Inflammatory macrophage (primary cell): ENCODE measurements at places on chromosomes 4 and X.

GRCh38 chrX:13483773-13484172 lies 85.6 kb upstream of the EGFL6 start:
- DNase-seq: no peak

- no peak for DNase-seq
These were observed 88.1 kb downstream of the SPANXN3 start for GRCh38 chrX:143429131-143429530.

DNA sequence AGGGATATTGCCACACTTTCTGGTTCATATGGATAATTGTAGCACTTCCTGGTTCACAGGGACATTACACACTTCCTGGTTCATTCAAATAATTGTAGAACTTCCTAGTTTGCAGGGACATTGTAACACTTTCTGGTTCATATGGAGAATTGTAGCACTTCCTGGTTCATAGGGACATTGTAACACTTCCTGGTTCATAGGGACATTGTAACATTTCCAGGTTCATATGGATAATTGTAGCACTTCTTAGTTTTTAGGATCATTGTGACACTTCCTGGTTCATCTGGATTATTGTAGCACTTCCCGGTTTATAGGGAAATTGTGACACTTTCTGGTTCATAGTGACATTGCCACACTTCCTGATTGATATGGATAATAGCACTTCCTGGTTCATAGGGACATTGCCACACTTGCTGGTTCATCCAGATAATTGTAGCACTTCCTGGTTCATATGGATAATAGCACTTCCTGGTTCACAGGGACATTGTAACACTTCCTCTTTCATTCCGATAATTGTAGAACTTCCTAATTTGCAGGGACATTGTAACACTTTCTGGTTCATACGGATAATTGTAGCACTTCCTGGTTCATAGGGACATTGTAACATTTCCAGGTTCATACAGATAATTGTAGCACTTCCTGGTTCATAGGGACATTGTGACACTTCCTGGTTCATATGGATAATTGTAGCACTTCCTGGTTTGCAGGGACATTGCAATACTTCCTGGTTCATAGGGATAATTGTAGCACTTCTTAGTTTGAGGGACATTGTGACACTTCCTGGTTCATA lies 59.2 kb upstream of the CD99 start:
- DNase-seq: peak; percentile 45

DNA sequence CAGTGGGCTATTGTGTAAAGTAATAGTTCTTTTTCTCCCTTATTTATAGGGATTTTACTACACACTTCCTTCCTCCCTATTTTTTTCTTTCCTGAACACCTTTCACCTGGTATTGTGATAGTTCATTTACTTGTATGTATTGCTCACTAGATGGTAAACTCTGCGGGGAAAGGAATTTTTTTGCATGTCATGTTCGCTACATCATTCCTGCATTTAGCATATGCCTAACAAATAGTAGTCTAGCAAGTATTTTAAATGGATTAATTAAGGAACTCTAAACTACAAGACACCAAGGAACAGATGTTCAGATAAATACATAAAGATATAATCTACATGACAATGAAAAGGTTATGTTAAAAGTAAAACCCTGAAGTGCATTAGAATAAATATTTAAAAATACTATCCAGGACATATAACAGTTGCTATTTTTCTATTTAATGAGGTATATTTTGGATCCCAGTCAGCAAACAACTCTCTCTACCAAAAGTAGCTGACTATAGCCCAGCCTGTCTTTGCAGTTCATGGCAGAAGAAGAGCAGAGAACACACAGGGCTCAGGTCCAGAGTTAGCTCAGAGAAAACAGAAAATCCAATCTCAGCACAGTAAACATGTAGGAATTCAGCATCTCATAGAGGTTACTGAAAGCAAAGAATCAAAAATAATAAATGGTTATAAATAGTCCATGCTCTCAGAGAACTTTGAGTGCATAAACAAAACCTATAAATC lies 87.8 kb downstream of the PACRGL start:
- DNase-seq: no peak

- DNase-seq: no peak
These were observed 10.3 kb downstream of the FGF2 start for GRCh38 chr4:122836941-122837340.

DNA sequence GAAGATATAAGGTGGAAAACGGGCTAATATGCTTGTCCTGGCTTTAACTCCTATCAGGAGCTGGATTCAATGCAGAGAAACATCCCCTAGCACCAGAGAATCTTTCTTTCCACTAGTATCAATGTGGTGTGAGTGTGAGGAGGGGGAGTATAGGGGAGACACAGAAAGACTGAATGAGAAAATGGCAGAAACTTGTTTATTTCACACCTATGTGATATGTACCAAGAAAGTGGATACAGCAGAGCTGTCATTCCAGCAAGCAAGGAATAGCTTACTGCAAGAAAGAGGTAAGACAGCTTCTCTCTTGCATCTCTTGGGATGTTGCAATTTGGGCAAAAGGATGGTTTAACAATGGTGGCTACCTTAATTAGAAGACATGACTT lies 105.6 kb downstream of the LNX1 start:
- DNase-seq: no peak

- DNase-seq: no peak
These were observed 12.8 kb downstream of the ZFP42 start for GRCh38 chr4:188008377-188008776.

DNA sequence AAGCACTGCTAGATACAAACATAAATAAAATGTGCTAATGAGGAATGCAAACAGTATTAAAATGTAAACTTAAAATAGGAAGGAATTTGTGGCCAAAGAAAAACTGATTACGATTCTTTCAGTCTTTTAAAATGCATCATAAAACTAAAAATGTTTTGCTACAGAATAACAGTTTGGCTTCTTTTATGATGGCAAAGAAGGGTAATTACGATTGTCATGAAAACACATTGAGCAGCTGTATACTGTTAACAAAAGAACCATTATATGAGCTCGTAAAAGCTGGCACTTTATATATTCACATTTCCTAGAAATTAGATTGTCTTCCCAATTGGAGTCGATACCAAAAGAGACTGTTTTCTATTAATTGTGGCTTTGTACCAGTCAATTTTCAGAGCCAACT lies 290.4 kb downstream of the NR3C2 start:
- no peak for DNase-seq

DNA sequence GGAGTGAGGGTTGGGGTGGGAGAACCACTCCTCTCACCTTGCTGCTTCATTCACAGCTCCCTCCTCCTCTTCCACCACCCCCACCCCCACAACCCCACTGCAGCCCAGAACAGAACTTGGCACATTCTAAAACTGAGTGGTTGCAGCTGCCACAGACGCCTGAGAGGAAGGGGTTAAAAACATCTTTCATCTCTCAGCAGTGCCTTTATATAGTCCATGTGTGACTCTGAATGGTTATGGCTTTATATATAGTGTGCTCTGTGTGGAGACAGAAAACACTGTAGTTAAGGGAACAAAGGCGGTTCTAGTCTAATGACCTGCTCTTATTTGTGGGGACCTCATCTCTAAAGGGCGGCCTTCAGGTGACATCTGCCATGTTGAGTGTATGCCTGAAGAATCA lies 144.8 kb downstream of the BCOR start:
- DNase-seq: no peak

DNA sequence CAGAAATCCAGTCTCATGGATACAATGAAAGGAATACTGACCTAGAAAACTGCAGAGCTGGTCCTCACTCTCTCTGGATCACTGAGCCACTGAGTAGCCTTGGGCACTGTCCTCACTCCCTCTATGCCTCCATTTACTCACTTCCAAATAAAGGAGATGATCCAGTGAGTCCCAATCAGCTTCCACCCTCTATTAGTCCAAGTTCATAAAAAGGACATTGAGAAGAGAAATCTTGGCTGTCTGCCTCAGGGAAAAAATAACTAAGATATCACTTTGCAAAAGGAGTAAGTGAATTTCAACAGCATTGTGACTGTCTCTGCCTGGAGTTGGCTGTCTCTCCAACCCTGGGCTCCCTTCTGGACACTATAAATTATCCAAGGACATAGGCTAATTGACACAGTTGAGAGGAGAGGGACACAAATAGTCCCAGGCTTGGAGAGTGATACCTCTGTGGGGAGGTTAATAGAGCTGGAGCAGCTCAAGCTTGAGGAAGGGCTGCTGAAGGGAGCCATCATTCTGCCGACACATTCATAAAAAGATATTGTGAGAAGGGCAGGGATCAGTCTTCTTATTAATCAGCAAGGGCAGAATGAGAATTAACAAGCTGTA lies 572.3 kb downstream of the RAB28 start:
- no peak for DNase-seq

GRCh38 chr4:96380106-96380505 lies 540.2 kb downstream of the PDHA2 start:
- no peak for DNase-seq
